Inflammatory macrophage treated with lipopolysaccharide for 1 hour (primary cell): ENCODE measurements at places on chromosomes 16 and 17.

- DNase-seq: no peak
Measured at GRCh38 chr16:85996843-85997242, 97.9 kb downstream of the IRF8 start.

DNA sequence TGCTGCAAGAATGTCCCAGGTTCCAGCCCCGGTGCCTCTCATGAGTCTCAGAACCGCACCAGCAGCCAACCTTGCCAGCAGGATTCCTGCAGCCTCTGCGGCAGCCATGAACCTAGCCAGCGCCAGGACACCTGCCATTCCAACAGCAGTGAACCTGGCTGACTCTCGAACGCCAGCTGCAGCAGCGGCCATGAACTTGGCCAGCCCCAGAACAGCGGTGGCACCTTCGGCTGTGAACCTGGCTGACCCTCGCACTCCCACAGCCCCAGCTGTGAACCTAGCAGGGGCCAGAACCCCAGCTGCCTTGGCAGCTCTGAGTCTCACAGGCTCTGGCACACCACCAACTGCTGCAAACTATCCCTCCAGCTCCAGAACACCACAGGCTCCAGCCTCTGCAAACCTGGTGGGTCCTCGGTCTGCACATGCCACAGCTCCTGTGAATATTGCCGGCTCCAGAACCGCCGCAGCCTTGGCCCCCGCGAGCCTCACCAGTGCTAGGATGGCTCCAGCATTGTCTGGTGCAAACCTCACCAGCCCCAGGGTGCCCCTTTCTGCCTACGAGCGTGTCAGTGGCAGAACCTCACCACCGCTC is 9.8 kb downstream of the ELOB start:
- DNase-seq: no peak

DNA sequence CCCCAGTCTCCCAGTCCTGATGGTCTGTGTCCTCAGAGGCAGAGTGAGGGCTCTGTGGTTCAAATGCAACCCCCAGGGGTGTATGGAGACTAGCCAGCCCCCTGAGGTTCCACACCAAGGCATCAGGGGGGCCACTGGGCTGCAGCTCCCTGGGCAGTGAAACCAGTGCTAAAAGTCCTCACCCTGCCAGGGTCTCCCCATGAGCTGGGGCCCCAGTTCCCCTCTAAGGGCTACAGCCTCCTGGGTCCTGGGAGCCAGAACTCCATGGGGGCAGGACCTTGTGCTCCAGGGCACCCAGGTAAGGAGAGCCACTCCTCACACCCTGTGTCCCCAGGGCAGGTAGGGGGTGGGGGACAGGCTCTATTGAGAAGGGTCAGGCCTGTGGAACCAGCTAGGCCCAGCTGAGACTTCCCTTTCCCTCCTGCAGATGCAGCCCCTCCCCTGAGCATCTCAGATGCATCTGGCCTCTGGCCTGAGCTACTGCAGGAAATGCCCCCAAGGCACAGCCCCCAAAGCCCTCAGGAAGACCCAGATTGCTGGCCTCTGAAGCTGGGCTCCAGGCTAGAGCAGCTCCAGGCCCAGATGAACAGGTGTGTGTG is 6.4 kb upstream of the DCAF7 start:
- no peak for DNase-seq

GRCh38 chr17:2883544-2884213 is 87.4 kb downstream of the RAP1GAP2 start:
- DNase-seq: no peak

- DNase-seq: no peak
Measured at GRCh38 chr16:66612422-66612821, 7.9 kb downstream of the CMTM3 start.

- DNase-seq: no peak
Measured at GRCh38 chr16:56787167-56787566, 57.2 kb downstream of the NUP93 start.

DNA sequence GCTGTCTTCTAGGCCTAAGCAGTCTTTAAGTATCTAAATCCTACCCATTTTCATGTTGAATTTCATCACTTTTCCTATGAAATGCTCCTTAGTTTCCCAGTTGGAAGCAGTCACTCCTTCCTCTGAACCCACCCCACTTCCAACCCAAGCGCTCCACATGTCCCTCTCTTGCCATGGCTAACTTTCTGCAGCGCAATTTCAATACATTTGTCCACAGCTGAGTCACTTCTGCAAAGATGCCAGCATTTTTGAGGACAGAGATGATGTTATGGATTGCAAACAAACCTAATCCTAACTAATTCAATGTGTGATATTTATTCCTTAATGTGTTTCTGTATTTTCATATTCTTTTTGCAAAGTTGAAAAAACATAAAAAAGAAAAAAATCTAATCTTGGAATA is 71.7 kb downstream of the HLF start:
- DNase-seq: no peak

GRCh38 chr16:66275775-66276428 is 90.6 kb upstream of the CDH5 start:
- peak; percentile 43 for DNase-seq

DNA sequence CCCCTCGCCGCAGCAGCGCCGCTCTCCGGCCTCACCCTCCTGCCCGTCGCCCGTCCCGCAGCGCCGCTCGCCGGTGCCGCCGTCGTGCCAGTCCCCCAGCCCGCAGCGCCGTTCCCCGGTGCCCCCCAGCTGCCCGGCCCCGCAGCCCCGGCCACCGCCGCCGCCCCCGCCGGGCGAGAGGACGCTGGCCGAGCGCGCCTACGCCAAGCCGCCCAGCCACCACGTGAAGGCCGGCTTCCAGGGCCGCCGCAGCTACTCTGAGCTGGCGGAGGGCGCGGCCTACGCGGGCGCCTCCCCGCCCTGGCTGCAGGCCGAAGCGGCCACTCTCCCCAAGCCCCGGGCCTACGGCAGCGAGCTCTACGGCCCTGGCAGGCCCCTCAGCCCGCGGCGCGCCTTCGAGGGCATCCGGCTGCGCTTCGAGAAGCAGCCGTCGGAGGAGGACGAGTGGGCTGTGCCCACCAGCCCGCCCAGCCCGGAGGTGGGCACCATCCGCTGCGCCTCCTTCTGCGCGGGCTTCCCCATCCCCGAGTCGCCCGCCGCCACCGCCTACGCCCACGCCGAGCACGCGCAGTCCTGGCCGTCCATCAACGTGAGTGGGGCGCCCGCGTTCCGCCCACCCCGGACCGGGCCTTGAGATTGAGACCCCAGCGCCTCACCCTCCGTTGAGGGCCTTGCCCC is 15.0 kb downstream of the TBKBP1 start:
- DNase-seq: no peak

- DNase-seq: no peak
Measured at GRCh38 chr17:3641717-3642486, 5.3 kb downstream of the CTNS start.

DNA sequence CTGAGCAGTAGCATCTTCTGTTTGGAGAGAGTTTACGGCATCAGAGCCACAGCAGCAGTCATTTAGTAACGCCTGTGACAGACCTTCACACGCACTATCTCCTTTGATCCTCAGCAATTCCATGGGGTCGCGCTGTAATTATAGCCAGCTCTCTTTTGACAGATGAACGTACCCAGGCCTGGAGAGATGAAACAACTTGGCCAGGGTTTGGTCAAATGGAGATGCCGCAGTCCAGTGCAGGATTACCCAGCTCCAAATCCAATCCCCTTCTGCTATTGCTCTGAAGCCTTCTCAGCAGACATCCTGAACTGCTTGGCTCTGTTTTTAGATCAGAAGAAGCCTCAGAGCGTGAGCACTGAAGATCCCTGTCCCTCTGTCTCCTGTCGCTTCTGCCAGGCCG is 83.9 kb downstream of the SOX9 start:
- DNase-seq: no peak

DNA sequence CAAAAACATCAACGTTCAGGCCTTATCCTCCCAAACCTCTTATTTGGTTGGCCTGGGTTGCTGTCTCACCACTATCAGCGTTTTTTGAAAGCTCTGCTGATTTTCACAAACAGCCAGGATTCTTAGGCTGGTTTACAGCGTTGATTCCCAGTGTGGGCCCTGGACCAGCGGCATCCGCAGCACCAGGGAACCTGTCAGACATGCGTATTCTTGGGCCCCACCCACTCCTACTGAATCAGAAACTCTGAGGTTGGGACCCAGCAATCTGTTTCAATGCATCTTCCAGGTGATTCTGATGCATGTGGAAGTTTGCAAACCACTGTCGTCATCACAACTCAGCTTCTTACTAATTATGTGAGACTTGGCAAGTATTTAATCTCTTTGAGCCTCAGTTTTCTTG is 58.5 kb downstream of the RGS9 start:
- DNase-seq: no peak

DNA sequence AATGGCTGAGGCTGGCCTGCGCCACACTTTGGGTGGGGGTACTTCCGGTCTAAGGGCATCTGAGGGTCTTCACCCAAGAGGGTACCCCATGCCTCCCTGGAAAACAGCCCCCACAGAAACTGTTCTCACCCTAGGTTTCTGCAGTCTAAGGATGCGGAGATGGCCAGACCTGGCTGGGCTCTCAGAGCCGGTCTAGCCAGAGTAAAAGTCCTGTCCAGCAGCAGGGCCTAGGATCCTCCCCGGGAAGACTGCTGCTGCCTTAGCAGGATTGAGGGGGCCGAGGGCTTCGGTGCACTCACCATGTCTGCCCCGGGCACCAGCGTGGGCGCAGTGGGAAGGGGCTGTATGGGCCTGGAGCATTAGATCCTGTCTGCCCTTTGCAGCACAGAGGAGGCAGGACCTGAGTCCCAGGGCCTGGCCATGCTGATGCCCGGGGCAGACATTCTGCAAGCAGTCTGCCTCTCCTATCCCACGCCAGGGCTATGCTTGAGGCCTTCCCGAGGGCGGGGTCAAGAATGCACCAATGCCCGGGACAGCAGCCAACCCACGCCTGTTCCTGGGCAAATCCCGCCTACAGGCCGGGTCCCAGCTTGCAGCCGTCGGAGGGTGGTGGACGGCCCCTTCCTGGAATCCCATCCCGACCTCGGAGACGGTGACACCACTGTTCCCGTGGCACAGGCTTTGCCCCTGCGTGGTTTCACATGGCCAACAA is 54.7 kb downstream of the CBFA2T3 start:
- peak; percentile 46 for DNase-seq

DNA sequence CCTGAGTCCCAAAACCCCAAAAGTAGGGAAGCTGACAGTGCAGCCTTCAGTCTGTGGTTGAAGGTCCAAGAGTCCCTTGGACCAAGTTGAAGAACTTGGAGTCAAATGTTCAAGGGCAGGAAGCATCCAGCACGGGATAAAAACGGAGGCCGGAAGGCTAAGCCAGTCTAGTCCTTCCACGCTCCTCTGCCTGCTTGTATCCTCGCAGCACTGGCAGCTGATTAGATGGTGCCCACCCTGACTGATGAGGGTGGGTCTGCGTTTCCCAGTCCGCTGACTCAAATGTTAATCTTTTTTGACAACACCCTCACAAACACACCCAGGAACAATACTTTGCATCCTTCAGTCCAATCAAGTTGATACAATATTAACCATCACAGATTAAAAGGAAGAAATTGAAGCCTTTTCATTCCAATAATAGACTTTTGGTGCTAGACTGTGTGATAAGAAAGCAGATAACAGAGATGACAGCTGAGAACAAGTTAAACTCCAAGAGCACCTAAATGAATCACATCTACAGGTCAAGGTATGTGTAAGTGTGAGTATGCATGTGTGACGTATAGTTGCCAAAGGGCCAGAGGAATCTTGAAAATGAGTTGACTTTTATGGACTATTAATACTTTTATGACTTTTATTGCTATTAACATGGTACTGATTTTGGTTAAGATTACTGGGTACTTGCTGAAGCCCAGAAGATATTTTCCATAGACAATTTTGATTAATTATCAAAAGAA is 933.5 kb upstream of the SOX9 start:
- no peak for DNase-seq

- peak; percentile 60 for DNase-seq
Measured at GRCh38 chr17:50184611-50185398, 16.6 kb downstream of the COL1A1 start.

DNA sequence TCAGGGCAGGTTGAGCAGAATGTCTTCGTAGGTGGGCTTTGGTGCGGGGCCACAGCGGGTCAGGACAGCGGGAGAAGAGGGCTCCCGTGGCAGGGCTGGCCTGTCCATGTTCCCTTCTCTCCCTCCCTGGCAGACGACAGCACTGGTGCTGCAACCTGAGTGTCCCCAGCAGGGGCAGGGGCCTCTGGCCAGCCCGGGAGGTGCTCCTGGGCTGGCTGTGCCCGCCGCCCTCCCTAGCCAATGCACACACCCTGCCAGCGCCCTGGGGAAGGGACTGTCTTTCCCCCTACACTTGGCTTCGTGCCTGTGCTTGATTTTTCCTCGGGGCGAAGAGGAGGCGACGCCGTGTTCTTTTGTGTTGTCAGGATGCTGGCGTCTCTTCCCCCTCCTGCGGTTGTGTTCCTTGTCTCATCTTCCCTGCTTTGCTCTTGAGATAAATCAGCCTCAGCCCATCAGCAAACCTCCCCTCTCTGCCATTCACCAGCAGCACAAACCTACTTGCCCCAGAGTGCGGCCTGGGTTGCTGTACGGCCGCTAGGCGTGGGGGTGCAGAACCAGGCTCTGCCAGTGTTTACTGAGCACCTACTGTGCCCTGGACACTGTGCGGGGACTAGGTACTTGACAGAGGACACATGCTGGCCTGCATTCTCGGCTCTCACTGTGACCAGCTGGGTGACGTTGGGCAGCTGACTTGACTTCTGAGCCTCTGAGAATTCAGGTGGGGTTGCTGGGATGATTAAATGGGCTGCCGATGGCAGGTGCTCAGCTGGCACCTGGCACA is 237.3 kb upstream of the CIBAR2 start:
- no peak for DNase-seq

- DNase-seq: no peak
Measured at GRCh38 chr16:6206080-6206479, 1108.5 kb upstream of the EEF2KMT start.
